ENCODE measurements at places on chromosomes 13 and 19.

DNA sequence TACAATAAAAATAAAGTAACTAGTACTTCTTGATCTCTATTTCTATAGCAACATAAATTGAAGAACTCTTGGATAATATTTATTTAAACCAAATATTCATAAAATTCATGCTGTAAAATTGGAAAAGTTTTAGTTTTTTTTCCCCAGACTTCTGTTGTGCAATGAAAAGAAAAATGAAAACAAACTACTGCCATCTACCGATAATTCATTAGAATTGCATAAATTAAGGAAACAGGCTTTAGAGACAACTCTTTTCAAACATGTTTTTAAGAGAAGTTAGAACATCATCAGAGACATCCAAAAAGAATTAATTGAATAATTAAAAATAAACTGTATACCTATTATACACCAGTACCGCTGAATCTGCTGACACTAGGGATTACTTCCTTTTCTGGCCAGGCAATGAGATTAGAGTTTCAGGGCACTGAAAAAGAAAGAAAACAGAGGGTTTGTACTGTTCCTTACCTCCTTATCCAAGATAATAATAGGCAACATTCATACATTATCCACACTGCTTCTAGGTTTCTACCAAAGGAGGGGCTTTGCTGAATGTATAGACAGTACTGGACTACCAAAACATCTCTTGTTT is 4.9 kb downstream of the CCDC122 start:
- peak; percentile 45 for DNase-seq

- DNase-seq: no peak
Observed at GRCh38 chr13:48221686-48222187, 11.3 kb upstream of the ITM2B start.

- DNase-seq: no peak
Observed at GRCh38 chr13:58919551-58919950, 1244.2 kb downstream of the DIAPH3 start.

GRCh38 chr19:31516756-31517155 is 167.5 kb upstream of the TSHZ3 start:
- no peak for DNase-seq

- no peak for DNase-seq
Observed at GRCh38 chr13:41296879-41297646, 14.0 kb upstream of the NAA16 start.

DNA sequence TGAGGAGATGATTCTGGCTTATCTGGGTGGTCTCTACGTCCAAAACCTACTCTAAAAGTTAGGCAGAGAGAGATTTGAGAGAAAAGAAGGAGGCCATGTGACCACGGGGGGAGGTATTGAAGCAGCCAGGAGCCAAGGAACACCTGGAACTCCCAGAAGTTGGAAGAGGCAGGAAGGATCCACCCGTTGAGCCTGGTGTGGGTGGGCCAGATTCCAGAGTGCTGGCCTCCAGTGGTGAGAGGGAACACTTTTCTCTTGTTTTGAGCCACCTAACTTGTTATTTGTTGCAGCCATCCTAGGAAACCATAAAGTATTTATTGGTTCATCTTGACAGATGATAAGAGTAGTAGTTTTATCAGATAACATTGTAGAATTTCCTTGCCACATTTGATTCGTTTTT is 396.9 kb downstream of the MYO16 start:
- DNase-seq: no peak

- DNase-seq: no peak
Observed at GRCh38 chr19:40309666-40310065, 24.5 kb upstream of the AKT2 start.

DNA sequence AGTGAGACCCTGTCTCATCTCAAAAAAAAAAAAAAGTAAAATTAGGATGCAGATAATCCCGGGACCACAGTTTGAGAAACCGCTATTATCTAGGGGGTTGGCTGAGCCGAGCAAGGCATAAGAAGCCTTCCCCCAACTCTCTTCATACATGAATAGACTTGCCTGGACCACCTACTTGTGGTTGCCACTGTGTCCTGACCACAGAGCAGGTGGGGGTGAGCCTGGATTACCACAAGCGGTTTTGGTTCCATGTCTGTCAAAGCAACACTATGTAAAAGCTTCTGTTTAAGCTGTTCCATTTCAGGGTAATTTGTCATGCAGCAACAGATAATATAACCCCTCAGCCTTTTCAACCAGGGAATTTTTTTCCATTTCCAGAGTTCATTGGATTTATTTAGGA is 3.3 kb upstream of the NAPA start:
- no peak for DNase-seq

DNA sequence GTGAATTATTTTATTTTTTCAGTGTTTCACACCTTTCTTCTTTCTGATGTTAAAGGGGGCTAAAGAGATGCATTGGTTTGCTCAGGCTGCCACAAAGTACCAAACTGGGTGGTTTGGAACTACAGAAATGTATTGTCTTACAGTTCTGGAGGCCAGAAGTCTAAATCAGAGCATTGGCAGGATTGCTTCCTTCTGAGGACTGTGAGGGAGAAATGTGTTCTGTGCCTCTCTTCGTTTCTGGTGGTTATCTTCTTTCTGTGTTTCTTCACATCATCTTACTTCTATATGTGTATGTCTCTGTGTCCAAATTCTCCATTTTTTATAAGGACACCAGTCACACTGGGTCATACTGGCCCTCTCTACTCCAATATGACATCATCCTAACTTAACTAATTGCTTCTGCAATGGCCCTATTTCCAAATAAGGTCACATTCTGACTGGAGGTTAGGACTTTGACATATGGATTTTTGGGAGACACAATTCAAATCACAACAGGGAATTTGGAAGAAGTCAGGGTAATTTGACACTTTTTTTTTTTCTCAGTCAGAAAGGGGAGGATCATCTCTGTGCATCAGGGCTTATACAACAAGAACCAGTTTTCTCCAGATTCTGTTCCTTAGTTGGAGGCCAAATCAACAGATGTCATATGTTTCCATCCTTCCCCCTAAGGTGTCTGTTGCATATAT is 188.2 kb downstream of the KCNRG start:
- no peak for DNase-seq
